ENCODE measurements at places on chromosomes 2 and 18.

- no peak for DNase-seq
Measured at GRCh38 chr2:149125031-149125725, 86.7 kb downstream of the LYPD6B start.

DNA sequence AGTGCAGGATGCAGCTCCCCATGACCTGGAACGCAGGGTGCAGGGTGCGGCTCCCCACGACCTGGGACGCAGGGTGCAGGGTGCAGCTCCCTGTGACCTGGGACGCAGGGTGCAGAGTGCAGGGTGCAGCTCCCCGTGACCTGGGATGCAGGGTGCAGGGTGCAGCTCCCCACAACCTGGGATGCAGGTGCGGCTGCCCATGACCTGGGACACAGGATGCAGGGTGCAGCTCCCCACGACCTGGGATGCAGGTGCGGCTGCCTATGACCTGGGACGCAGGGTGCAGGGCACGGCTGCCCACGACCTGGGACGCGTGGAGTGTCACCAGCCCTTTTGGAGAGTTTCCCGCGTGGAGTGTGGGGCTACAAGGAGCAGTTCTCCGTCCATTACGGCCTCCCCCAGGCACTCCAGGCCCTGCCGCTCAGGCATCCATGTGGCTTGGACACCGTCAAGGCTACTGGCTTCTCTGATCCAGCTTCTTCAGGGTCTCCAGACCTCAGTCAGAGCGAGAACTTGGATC lies 38.7 kb downstream of the PXDN start:
- DNase-seq = no peak

GRCh38 chr18:62844850-62845643 lies 129.7 kb downstream of the PHLPP1 start:
- DNase-seq = peak; percentile 36

DNA sequence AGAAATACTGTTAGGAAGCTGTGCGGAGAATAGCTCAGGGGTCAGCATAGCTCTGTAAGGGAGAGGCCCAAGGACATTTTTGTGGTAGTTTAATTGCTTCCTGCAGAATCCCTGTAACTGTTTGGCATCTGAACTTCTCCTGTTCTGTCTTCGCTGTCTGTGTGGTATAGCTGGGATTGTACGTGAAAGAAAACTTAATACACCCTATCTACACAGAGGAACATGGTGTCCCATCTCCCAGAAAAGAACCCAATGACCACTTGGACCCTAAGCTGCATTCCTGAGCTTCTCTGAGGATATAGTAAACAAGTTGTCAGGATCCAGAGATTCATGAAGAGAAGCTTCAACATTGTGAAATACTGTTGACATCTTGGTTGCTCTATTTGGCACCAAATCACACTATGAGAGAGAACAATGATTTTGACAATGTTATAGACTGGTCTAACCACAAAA lies 81.3 kb downstream of the CDC42EP3 start:
- DNase-seq = no peak

DNA sequence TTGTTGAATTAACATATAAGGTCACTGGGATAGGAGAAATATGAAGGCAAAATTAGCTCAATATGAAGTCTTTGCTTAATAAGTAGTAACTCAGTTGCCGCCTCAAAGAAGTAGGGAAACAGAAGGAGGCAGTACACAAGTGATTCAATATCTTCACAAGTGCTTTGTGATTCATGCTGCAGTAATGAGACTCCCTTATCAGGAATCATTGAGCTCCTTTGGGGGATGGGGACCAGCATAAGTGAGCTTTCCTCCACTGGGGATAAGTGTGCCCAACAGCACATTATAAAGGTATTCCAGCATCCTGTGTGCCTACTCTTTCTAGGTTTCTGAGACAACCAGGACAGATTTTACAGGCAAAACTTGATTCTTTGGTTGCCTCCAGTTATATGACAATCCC lies 323.4 kb upstream of the UBE2E3 start:
- DNase-seq = no peak

DNA sequence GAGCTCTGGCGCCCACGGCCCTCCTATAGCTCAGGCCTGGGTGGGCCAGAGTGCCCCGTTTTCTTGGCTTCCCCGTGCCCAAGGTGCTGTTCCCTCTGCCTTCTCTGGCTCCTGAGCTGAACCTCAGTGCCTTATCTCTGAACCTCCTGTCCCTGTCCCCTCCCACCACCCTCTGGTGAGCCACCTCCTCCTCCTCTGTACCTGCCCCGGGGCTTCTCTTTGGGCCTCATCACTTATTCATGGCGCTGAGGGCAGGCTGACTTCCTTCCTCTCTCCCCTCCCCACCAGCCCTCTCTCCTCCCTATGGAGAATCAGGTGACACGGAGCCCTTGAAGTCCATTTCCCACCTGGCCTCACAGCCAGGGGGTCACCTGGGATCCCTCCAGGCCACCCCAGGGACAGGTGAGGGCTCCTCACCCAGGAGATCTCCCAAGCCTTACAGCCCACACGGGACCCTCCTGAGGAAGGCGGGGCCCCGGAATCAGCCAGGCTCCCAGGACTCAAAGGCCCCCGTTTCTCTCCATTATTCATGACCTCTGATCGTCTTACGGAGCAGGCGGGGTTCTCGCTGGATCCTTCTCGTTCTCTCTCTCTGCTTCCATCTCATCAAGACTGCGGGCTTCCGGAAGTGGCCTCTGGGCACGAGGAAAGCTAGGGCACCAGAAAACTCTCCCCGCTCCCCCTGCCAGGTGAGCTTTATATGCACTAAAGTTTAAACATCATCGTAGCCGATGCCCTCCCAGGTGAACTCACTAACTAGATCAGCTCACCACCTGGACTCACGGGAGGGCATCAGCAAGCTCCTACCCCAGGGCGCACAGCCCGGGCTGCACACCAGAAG lies at the start of gene LOXHD1:
Gene LOXHD1 (minus strand): TSS at position 106 of the 841 bp plus-strand sequence. CDS start 187 bp downstream, outside the sequence.
- DNase-seq = no peak

- no peak for DNase-seq
Measured at GRCh38 chr18:57353137-57353939, 981 bp downstream of the ST8SIA3 start.

GRCh38 chr2:231348704-231349373 lies 46.7 kb upstream of the B3GNT7 start:
- DNase-seq = no peak

- no peak for DNase-seq
Measured at GRCh38 chr2:28343184-28343942, 49.3 kb upstream of the FOSL2 start.

DNA sequence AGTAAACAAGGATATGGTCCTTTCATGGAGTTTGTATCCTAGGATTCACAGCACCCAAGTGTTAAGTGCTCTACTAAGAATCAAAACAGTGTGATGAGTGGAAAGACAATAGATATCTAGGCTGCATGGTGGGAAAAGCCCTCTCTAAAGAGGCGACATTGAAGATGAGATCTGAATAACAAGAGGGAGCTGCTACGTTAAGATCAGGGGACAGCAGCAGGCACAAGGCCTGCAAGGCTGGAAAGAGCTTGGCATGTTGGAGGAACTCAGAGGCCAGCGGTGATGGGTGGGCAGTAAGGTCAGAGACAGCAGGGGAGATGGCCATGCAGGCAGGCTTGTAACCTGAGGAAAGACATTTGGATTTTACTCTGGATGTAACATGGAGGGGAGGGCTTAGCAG lies 177.5 kb downstream of the GFPT1 start:
- DNase-seq = no peak

DNA sequence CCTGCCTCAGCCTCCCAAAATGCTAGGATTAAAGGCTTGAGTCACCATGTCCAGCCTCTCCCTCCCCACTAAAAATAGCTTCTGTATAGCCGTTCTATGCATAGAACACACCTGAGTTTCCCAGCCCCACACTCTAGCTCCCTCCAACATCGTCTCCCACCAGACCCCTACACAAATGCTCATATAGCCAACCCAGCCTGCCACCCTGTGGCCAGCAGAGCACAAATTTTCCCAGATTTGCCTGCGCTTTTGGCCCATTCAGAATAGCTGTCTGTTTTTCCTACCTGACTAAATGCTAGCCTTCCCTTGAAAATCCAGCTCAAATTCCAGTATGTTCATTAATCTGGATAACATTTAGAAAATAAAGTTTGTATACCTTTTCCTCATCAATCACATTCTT lies 22.8 kb downstream of the TRABD2A start:
- no peak for DNase-seq

DNA sequence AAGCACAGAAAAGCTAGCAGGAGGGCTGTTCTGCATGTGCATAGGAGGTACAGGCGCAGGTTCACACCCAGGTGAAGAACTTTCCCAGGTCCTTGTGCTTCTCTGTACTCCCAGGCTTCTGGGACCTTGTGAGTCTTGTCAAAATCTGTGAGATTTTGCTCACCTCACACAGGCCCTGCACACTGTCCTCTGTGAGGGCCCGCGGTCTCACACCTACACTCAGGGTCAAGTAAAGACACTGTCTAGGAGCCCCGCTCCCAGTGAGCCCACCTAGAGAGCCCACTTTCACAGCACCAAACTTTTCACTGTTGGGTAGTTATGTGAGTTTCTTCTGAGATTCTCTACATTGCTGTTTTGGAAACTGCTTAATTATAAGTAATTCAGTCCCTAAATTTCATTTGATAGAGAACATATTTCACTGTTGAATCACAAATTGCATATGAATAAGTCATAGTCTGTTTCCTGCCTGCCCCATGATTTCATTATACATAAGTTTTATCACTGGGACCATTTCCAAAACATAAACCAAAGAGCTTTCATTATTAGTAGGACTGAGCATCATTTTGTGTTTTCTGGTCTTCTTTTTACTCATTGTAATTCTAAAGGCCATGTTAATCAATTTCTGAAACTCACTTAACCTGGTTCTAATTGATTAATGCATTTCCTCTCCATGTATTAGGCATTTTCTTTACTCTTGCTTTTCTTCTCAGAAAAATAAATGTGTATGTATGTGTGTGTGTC lies 234.2 kb upstream of the SPOPL start:
- DNase-seq = no peak

GRCh38 chr2:82837588-82838304 lies 1621.3 kb downstream of the SUCLG1 start:
- no peak for DNase-seq

- no peak for DNase-seq
Measured at GRCh38 chr2:215711471-215712034, 275.7 kb upstream of the FN1 start.

DNA sequence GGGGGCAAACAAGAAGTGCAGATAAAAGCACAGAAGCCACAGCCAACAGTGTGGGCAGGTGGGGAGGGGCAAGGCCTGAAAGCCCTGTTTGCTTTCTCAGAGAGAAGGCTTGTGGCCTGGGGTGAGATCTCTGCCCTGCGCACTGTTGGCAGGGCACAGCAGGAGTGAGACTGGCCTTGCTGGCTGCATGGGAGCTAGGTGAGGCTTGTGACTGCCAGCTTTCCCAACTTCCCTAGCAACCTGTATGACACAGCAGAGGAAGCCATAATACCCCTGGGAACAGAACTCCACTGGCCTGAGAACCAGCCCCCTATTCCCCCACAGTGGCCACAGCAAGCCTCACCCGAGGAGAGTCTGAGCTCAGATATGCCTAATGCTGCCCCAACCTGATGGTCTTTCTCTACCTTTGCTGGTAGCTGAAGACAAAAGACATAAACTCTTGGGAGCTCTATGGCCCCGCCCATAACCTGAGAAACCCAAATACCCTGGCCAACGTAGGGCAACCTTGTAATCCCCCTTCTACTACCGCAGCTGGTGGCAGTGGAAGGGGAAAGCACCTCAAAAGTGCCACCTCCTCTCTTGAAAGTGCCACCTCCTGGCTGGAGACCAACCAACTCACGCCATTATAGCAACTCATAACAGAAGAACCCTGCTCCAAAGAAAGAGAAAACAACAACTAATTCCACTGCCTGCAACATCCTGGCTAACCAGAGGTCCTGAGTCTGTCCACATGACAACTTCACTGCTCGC lies 44.4 kb downstream of the LCT start:
- peak; percentile 17 for DNase-seq

GRCh38 chr2:100262555-100263320 lies 59.6 kb downstream of the LONRF2 start:
- DNase-seq = no peak

DNA sequence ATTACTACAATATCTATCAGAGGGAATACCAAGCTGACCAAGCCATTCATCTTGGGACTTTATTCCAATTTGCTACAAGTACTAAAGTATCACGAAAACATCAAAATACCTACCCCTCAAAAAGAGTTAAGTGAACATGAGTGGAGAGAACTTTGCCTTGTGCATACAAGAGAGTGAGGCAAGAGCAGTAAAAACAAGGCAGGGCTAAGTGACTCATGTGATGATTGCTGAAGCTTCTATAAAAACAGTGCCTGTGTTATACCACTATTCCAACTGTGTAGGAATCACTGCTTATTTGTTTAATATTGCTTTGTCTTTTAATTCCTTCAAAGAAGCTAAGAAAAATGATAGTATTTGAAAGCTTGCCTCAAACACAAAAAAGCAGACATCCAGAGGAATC lies 61.2 kb downstream of the FARSB start:
- no peak for DNase-seq

DNA sequence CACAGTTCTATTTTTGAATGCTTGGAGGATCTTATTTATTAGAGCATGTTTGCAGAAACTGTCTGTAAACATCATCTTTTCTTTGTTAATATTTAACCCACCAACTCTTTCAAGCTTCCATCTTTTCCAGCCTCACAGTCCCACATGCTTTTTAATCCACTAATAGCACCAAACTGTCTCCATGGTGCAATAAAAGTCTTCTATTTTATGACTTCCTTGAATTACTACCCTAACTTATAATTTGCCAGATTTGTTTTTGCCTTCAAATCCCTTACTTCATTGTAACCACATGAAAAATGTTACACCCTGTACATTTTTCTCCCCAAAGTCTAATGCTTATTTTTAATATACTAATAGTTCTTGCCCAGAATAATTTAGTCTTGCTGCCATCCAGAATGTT lies 792.6 kb downstream of the PLCL1 start:
- DNase-seq = no peak

DNA sequence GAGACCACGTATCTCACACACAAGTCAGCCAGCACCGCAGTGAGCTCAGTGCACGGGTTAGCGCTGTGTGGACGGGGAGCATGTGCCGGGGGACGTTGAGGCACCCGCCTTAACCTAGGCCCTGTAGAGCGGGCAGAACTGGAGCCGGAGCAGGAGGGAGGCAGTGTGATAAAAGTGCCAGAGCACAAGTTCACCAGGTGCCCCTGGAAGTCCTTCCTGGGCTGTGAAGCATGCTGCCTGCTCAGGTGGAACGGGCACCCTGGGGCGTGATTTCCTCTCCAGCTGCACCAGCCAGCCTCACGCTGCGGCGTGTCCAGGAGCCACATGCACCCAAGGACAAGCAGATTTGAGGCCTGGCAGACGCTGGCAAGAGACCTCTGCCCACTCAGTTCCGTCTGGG lies 50.3 kb downstream of the ITGB1BP1 start:
- no peak for DNase-seq

DNA sequence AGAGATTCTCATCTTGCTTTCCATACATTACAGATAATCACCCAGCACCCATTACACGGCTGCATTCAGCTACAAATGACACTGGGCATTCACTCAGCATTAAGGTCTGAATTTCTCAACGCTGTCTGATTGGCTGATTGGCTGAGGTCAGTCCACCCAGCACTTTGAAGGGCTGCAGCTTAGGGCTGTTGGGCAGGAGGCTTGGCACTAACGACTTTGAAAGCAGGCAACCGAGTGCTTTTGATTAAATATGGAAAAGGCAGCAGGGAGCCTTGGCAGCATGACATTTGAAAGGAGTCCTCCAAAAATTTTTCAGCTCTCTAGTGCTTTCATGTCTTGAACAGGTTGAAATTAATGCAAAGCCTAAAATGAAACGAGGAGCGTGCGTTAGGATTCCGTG lies 253.0 kb downstream of the DCDC2C start:
- DNase-seq = no peak

Measured in stimulated activated CD8-positive, alpha-beta memory T cell treated with anti-CD3 and anti-CD28 coated beads, Interleukin-15, amount 100 ng/mL, for 48 hours (primary cell).